ENCODE measurements at places on chromosomes 2 and 18.

DNA sequence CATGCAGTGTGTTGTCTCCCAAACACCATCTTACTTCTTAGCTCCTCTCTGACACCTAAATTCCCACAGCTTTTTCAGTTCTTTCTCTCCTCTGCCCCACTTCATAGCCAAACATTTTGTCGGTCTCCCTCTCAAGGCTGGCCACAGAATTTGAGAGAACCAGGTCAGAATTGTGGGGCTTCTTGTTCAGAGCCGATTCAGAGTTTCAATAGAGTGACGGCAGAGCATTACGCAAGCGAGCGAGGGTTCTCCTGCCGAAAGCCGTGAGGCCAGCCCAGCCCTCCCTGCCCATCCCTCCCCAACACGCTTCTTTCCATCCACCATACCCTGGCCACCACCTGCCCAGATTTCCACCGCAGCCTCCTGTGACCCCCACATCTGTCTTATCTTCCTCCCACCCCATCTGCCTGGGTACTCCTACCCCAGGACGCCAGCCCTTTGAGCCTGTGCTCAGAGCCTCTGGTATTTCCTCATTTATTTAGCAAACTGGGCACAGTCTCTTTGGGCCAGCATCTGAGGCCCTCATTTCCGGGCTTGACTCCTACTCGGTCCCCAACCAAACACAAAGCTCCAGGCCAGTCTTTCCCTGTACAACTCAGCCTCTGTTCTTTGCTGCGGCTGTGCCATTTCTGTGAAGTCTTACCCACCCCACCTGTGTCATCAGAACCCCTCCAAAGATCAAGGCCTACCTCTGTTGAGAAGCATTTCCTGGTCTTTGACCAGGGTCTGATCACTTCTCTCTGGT, 70.0 kb upstream of the MAP4K4 start:
- DNase-seq, result no peak

GRCh38 chr2:61158356-61158955, 3.5 kb upstream of the C2orf74 start:
- no peak for DNase-seq

DNA sequence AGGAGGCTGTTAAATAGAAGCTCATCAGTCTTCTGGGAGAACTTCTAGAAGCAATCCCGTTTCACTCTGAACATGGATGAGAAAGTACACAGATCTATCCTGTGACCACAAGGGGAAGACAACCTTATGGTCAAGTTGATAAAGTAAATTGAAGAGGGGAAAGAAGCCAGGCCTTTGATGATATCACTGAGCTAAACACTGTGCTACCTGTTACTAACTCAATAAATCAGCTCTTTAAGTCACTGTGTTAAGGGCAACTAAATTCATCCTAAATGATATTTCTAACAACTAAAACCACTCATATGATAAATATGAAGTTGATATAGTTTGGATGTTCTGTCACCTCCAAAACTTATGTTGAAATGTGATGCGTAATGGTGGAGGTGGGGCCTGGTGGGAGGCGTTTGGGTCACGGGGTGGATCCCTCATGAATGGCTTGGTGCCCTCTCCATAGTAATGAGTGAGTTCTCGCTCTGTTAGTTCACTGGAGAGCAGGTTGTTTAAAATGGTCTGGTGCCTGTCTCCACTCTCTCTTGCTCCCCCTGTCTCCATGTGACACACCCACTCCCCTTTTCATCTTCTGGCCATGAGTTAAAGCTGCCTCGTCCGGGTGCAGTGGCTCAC, 23.6 kb downstream of the OLA1 start:
- DNase-seq, result no peak

DNA sequence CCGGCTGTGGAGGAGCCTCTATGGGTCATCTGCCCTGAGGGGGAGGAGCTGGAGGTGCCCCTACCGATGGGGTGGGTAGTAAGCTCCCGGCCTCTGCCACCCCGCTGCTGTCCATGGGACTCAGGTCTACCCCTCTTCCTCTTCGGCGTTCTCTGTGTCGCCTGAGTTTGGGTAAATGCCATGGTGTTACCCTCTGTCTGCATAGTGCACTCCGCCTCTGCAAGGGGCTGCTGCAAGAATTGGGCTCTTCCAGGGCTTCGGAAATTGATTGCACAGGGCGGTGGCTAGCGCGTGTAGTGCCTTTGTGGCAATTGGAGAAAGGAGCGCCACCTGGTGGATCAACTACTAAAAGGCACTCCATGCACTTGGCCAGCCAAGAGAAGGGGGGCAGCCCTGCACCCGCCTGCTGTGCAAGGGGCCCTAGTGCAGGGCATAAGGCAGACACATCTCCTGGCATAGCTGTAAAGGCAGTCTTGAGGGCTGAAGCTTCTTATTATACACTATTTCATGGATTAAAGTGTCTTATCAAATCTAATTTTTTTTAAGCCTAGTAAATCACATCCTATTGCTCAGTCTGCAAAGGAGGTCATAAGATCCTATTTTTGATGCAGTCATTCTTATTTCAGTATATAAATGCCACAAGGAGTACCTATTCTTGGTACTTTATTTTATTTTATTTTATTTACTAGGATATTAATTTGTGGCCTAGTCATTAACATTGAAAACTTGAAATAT, 308.9 kb downstream of the PDE11A start:
- DNase-seq, result peak; percentile 80

GRCh38 chr18:58851856-58852255, 12.8 kb upstream of the ZNF532 start:
- DNase-seq, result no peak

DNA sequence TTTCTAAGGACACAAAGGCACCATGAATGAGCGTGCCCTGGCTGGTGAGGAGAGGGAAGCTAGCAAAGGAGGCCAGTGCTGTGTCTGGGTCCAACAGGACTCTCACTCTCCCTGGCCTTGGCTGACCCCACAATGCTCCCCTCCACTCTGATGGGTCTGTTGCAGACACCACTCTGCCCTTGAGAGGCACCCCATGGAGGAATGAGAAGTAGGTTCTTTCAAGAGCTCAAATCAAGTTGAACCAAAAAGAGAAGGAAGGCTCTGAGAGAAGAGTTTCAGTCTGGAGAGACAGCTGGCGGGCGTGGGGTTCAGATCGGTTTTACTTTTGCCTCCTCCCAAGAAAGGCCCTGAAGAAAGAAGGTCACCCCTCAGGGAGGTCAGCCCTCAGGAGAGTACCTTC, 18.4 kb downstream of the TMEM247 start:
- DNase-seq, result no peak

DNA sequence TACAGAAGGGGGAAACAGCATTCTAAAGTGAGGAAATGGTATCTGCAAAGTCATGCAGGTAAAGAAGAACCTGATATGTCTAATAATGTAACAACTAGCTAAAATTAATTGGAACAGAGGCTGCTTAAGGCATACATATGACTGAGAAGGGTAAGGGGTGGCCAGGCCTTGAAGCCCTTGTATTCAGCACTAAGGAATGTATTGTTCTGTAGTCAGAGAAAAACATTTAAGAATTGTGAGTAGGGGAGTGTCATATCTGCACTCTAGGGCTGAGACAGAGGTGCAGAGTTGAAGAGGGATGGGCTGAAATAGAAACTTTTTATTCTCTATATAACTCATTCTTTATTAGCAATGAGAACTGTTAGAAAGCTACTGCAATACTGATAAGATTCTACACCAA, 145.5 kb upstream of the CHAC2 start:
- no peak for DNase-seq

Measured in stimulated activated CD4-positive, alpha-beta T cell treated with anti-CD3 and anti-CD28 coated beads, Interleukin-4, amount 100 ng/mL, for 24 hours (primary cell).